ENCODE measurements at places on chromosomes 5 and 9.

- no peak for DNase-seq
Observed at GRCh38 chr9:114153761-114154599, 1.4 kb upstream of the COL27A1 start.

DNA sequence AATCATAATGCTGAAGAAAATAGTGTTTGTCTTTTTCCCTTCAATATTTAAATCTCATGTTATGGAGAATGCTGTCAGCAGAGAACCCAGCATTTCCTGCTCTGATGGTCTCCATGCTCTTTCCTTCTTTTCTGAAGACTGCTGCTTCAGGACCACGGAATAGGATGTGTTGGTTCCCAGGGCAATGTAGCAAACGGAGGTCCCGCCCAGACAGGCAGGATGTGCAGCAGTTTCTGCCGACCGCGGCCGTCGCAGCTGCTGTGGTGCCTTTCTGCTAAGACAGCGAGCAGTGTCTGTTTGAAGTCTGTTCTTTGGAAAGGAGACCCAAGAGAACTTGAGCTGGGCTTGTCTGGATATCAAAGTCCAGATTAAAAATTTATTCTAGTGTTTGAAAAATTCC is 654.3 kb downstream of the CCDC171 start:
- DNase-seq, result no peak

DNA sequence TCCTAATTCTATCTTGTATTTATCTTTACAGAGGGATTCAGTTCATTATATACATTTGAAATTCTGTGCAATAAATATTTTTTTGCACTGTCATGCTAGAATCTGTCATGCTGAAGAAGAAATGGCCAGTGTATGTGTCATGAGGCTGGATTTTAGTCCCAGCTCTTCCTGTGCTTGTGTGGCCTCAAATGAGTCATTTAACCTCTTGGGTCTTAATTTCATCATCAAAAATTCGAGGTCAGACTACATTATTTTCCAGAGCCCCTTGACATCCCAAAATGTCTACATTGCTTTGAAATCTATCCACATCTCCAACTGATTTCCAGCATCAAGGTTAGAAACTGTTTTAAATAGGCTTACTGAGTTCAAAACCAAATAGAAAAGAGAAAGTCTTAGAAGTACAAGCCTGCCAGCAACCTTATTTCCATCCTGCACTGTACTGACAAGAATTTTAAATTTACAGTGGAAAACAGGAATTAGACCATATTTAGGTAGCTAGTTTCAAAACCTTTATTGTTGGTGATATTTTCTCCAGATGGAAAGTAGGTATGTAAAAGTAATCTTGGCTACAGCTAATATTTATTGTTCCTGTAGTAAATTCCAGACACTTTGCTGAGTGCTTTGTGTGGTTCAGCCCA is 96.7 kb upstream of the MAMDC2 start:
- no peak for DNase-seq

- DNase-seq, result no peak
Observed at GRCh38 chr9:94554078-94554438, 825 bp upstream of the PCAT7 start.

DNA sequence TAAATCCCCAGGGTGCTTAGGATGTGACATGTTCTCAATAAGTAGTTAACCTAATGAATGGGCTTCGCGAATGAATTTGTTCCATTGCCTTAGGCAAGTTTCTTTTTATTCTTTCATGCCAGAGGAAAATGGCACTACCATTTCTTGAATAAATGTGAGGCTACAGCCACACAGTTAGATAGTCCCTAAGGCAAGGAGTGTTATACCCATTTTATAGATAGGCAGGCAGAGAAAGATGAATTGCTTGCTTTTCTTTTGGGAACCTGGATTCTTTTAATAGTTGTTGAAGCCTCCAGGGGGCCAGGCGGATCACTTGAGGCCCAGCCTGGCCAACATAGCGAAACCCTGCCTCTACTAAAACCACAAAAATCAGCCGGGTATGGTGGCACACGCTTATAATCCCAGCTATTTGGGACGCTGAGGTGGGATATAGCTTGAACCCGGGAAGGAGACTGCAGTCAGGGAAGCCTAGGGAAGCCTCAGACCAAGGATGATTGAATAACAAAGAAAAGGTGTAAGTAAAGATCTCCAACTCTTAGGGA is 943 bp downstream of the NOP16 start:
- DNase-seq, result no peak

DNA sequence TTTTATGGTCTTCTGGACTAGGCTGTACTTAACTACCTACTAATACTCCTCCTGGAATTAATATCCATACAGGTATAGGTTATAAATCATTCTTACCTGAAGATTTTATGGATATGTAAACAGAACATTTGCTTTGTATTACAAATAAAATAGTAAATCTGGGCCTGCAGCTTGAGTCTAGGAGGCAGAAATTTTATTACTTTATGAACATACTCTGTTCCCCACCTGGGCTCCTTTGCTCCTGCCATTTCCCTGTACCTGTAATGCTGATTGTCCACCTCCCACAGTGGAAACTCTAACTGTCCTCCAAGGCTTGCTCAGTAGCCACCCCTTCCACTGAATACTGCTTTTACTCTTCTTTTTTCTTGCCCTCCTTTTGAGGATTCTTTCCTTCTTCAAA is 108.0 kb downstream of the PAM start:
- DNase-seq, result no peak

Data from CD4-positive, alpha-beta T cell treated with Interleukin-6 for 4 hours (primary cell).